Small intestine (tissue), 16 donors: ENCODE measurements at places on chromosomes 6 and 20.

- peak; percentile 44 for DNase-seq
These were observed 4.1 kb upstream of the EFHC1 start for GRCh38 chr6:52415917-52416628.

DNA sequence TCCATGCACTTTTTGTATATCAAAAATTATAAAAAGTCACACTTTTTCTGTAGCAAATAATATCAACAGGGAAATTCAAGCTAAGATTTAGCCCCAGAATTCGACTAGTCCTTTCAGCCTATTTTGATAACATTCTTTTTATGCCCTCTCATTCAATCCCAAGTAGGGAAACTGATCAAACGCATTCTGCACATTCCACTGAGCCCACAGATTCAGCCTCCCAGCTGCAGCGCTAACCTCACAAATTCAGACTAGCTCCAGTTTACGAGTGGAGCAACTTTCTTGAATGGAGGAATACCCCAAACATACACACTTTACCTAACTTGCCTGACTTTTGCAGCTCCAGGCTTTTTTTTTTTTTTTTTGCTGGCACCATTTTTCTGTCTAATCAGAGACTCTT lies 70.3 kb upstream of the HEY2 start:
- DNase-seq, result no peak

GRCh38 chr6:42295677-42296076 lies 78.0 kb upstream of the MRPS10 start:
- DNase-seq, result no peak

GRCh38 chr20:24766143-24766527 lies 182.9 kb upstream of the CST7 start:
- DNase-seq, result no peak

DNA sequence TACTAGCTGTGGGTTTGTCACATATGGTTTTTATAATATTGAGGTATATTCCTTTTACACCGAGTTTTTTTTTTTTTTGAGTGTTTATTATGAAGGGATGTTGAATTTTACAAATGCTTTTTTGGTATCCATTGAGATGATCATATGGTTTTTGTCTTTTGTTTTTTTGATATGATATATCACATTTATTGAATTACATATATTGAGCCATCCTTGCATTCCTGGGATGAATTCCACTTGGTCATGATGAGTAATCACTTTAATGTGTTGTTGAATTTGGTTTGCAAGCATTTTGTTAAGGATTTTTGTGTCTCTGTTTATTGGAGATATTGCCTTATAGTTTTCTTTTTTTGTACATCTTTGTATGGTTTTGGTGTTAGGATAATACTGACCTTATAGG lies 3.3 kb upstream of the ZNF337 start:
- DNase-seq, result no peak

DNA sequence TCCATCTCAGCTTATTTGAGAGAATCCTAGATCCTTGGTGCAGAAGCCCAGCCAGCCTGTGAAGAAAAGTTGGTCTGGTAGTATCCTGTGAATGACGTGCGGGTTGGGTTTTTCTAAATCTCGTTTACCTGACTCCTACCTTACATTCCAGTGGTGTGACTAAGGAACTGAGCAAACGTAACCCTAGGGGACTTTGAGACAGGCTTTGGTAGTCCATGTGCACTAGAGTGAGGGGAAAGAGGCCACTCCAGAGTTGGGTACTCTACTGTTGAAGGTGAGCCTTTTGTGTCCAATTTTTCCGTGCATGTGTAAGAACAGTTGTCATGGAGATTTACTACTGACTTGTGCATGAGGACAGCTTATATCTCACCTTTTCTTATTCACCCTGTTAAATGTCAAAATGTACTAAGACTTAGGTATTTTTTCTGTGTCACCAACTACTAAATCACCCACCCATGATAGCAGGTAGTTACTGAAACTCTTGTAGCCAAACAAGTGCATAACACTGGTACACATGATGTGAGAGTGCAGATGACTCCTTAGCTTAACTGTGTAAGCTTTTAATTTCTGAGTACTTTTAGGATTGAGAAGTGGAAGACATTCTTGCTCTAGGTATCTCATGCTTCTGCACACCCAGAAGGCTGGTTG lies 26.3 kb upstream of the PLCG1 start:
- DNase-seq, result no peak

DNA sequence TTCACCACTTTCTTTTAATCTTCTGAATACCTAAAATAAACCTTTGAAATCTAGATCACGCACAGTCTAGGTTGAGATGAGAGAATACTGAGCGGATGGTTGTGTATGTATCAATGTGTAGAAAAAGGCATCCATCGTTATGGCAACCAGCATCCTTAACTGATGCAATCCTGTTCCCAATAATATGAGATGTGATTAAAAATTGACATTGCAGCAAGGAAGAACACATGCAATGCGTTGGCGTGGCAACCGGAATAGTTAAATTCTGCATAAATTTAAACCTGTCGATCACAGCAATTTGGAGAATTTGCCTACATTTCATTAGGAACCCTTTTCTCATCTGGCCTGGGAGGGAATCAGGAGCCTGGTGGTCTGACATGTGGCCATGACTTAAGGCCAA lies 1.3 kb upstream of the L3MBTL1 start:
- no peak for DNase-seq

DNA sequence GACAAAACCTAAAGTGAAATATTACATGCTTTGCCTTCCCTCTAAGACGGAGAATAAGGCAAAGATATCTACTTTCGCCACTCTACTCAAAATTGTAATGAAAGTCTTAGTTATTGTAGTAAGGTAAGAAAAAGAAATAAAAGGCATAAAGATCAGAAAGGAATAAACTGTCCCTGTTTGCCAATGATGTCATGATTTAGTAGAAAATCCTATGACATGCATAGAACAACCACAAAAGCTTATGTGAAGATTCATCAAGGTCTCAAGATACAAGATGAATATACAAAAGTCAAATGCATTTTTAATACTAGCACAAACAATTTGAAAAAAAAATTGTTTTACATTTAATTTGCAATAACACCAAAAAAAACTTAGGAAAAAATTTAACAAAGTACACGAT lies 64.0 kb upstream of the FOXQ1 start:
- DNase-seq, result no peak

DNA sequence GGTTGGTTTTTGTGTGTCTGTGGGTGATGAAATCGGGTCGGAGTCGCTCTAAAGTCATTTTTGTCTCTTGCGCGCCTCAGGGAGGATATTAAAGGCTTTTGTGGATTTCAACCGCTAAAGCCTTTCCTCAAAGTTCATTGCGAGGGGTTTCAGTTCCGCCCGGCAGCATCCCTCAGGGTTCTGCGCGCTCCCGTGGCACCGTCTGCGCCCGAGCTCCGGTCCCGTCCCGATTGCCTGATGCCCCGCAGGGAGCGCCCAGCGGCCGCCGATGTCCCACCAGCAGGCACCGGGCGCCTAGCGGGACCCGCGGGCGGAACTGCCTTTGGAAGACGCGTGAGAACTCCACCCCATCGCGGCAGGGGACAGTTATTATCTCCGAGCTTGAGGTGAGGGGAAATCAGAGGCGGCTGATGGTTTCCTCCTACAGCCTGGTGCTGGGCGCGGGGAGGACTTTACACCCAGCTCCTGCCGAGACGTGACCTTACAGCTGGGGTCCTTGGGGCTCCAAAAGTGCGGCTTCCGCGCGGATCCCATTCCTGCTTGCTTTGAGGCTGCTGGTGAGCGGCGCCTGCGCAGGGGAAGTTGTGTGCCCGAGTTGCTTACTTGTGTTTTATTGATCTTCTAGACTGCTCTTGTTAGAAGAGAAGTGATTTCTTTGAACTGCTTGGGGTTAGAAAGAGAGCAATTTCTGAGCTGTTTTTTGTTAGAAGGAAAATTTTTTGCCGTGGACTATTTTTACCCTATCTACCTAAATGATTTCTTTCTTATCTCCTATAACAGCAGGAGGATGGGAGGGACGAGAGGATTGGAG lies 27.1 kb downstream of the ULBP1 start:
- DNase-seq, result peak; percentile 42

DNA sequence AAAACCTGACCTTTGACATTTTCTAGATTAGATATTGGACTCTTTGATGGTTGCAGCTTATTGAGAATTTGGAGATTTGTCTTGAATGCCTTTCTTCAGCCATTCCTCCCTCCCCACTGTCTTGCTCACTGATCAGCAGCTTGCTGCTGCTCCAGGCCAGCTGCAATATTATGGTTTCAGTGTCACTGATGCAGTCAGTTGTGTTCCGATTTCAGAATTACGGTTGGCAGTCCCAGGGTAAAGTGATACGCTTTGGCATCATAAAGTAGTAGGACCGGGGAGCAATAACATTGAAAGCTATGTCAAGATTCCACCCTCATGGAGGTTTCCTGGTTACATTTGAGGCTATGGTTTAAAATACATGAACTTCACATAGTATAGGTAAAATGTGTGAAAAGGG lies 152.6 kb downstream of the BCKDHB start:
- DNase-seq, result no peak

GRCh38 chr6:71468841-71469700 lies 180.5 kb downstream of the OGFRL1 start:
- no peak for DNase-seq

- no peak for DNase-seq
These were observed 47.6 kb downstream of the ARHGAP18 start for GRCh38 chr6:129662406-129662766.

DNA sequence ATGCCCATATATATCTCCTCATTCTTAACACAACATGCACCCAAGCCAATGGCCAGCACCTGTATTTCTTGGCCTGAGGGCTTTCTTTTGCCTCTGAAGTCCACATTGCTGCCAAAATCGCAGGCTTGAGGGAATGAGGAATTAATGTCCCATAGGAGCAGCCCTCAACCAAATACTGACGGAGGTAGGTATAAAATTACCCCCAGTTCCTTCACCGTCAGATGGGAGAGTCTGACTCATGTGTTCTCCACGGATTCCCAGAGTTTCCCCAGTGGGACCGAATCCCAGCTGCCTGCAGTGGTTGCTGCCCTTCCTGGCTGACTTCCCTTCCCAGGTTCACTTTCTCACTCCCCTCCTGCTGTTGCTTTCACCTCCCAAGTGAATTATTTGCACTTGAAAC lies 602.2 kb upstream of the NOX3 start:
- DNase-seq, result no peak

- DNase-seq, result no peak
These were observed at the start of gene PRL for GRCh38 chr6:22296936-22297335. Gene PRL (minus strand): TSS chr6:22297036. CDS start chr6:22296982, 54 bp downstream.

DNA sequence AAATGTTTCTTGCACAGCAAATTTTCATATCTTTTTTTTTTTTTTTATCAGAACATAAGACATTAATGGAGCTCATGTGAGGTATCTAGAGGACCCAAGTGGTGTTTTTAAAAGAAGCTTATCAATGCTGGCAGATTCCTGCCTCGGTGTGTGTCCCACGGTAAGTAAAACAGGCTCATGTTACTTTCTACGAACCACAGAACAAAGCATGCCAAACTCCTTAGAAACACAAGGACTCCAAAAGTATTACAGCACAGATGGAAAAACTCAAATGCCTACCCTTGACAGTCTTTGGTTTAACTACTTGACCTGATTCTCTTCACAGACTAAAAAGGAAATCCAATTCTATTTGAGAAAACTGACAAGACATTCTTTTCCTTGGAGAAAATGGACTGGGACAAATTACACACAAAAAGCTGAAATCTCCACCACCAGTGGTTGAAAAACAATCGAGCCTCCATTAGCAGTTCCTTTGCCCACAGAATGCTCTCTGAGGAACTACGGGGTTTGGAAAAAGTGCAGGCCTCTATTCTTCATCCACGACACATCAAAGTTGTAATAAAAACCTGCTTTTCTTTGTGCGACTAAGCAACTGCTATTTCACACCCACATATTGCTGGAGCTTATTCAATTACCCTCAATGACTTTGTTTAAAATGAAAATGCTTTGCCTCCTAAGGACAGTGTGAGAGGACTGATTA lies 5.4 kb downstream of the METTL24 start:
- no peak for DNase-seq

GRCh38 chr6:109305028-109305427 lies 77.2 kb downstream of the CD164 start:
- no peak for DNase-seq

GRCh38 chr6:73460056-73460455 lies 1.5 kb upstream of the MTO1 start:
- no peak for DNase-seq

DNA sequence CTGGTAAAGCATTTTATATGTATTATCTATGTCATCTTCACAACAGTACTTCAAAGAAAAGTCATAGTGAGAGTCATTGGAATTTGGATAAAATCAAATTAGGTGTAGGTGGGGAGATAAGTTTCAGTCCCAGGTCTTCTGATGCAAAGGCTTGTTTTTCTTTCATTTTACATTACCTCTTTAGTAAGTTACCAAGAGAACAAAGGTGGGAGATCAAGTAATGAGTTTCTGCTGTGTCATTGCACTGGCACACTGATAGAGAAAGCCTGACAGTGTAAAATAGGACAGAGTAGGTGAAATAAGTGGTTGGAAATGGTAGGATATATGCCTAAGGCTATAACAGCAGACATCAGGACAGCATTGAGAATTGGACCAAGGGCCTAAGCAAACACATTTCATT lies 250.4 kb downstream of the NKAIN2 start:
- no peak for DNase-seq

DNA sequence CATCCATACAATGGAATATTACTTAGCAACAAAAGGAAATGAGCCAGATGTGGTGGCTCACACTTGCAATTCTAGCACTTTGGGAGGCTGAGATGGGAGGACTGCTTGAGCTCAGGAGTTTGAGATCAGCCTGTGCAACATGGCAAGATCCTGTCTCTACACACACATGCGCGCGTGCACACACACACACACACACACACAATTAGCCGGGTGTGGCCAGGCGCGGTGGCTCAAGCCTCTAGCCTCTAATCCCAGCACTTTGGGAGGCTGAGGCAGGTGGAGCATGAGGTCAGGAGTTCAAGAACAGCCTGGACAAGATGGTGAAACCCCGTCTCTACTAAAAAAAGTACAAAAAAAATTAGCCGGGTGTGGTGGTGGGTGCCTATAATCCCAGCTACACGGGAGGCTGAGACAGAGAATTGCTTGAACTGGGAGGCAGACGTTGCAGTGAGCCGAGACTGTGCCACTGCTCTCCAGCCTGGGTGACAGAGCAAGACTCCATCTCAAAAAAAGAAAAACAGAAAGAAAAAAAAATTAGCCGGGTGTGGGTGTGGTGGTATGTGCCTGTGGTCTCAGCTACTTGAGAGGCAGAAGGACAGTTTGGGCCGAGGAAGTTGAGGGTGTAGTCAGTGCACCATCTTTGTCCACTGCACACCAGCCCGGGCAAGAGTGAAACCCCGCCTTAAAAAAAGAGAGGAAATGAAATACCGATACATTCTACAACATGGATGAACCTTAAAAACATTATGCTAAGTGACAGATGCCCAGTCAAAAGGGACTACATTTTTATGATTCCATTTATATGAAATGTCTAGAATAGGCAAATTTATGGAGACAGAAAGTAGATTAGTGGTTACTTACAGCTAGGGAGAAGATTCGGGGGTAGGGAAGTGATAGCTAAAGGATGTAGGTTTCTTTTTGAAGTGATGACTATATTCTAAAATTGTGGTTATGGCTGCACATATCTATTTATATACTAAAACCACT lies 52.5 kb downstream of the RBL1 start:
- DNase-seq, result no peak
